RWPE1 (cell line): ENCODE measurements at places on chromosomes 7 and 10.

- no peak for DNase-seq
These were observed 308.9 kb downstream of the GRID1 start for GRCh38 chr10:86057708-86058107.

- no peak for DNase-seq
These were observed 33.1 kb downstream of the ASB13 start for GRCh38 chr10:5633166-5633749.

GRCh38 chr10:72335394-72336258 lies 19.1 kb downstream of the DNAJB12 start:
- DNase-seq, result no peak

DNA sequence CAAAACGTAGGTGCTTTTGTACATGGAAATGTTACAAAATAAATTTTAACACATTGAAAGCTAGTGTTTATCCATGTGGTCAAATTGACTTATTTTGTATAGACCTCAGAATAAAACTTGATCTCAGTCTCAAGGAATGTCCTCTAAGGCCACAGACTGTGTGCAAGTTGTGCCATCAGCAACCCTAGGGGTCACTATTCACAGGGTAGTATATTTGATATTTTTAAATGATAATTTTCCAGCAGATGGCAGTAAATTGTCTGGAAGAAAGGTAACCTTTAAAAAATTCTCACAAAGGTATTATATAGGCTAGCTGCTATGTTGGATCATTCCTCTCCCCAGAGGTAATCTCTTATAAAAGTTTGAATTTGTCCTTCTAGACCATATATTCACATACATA lies 12.9 kb upstream of the SNX10 start:
- DNase-seq, result peak; percentile 42

DNA sequence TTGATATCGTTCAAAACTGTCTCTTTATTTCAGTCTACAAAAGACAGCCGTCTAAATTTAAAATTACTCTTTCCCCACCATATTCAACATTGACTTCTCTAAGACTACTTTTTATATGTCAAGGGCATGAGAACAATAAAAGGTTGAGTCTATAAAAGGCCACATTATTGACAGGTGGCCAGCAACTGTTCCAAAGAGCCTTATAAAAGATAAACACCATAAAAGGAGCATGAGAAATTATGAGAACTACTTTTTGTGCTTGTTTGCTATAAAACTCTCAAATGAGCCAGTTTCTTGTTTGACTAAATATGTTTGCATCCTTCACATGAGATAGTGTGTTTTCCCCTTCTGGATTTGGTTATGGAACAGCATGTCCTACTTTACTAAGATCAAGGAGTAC lies 189.2 kb downstream of the THSD7A start:
- DNase-seq, result no peak

- DNase-seq, result no peak
These were observed 19.4 kb downstream of the LGI1 start for GRCh38 chr10:93777092-93777491.

DNA sequence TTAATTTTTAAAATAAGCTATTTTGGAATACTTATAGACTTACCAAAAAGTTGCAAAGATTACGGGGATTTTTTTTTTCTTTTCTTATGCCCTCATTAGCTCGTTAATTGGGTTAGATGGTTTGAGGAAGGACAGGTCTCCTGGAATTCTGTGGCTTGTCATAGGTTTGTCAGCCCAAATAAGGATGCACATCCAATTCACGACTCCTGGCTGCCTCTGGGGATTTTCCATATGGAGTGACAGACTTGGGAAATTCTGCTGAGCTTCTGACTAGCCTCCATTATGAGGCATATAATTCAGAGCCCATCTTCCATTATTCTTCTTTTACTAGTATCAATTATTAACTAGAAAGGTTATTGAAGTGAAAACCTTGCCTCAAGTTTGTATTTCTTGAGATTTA lies 102.1 kb downstream of the AUTS2 start:
- no peak for DNase-seq

DNA sequence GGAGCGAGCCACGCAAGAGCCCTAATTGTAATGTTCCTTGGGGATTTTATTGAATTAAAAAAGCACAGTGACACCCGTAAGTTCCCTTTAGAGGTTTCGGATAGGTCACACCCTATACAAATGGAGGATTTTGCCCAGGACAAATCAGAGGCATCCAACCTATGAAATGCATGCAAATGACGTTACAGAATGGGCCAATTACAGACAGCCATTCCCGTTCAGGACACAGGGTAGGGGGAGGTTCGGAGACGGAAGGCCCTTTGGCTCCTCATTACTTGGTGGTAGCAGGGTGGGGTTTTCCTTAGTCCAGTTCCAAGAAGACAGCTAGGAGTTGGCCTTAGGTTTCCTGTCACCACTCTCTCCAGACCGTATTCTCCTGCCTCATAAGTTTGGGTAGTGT lies 754.1 kb downstream of the IPMK start:
- no peak for DNase-seq

- DNase-seq, result no peak
These were observed 48.5 kb downstream of the MALRD1 start for GRCh38 chr10:19097151-19097550.

DNA sequence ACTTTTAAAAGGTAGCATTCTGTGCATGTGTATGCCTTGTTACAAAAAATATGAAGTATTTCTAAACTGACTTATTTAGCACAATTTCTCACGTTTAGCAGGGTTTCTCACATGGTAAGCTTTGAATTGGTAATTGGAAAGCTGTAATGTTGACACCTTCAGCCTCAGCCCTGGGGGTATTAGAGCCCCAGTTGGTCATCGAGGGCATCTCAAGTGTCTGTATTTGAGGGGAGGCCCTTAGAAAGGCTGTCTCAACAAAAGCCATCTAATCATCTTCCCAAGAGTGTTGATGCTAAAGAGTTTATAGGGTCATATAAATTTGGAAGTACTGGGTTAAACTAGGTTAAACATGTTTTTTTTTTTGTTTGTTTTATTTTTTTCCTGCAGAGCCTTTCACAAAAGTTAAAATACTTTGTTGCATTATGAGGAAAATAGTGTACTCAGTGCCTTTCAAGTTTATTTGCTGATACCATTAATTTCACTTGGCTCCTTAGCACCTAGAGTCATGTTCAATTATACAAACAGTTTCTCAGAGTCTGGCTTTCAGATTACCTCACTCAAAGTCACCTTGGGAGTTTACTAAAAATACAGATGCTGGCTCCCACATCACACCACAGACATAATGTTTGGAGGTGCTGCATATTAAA lies 134.0 kb downstream of the CD36 start:
- no peak for DNase-seq
